Peyer's patch (tissue), 4 donors: ENCODE measurements at places on chromosomes 6 and 20.

GRCh38 chr6:43481591-43482236, 4.3 kb downstream of the TJAP1 start:
- DNase-seq: no peak

- DNase-seq: no peak
These were observed 144.0 kb downstream of the PDE7B start for GRCh38 chr6:135995545-135995898.

DNA sequence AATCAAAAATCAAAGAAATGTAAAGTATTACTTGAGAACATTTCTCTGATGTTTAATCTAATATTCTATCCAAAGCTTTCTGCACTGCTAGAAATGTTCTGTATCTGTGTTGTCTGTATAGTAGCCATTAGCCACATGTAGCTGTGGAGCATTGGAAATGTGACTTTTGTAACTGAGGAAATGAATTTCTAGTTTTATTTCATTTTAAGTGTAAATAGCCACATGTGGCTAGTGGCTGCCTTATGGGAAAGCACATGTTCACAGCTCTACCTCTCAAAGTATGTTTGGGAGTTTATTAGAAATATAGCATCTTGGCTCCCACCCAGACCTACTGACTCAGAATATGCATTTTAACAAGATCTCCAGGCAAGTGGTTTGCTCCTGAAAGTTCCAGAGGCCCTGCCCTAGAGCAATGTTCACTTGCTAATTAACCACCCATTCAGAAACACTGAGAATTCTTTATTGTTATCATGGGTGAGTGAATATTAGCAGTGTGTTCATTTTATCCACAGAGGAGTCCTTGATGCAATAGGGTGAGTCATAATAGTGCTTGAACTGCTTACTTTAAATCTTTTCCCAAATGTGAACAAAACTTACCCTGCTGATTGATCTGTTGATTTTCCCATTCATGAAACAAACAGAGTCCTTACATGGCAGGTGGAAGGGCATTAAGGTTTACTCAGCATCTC, 282.7 kb downstream of the PLCB1 start:
- no peak for DNase-seq

- DNase-seq: no peak
These were observed 187.3 kb downstream of the GPX5 start for GRCh38 chr6:28712982-28713381.

GRCh38 chr20:50053362-50054230, 59.4 kb downstream of the UBE2V1 start:
- no peak for DNase-seq

DNA sequence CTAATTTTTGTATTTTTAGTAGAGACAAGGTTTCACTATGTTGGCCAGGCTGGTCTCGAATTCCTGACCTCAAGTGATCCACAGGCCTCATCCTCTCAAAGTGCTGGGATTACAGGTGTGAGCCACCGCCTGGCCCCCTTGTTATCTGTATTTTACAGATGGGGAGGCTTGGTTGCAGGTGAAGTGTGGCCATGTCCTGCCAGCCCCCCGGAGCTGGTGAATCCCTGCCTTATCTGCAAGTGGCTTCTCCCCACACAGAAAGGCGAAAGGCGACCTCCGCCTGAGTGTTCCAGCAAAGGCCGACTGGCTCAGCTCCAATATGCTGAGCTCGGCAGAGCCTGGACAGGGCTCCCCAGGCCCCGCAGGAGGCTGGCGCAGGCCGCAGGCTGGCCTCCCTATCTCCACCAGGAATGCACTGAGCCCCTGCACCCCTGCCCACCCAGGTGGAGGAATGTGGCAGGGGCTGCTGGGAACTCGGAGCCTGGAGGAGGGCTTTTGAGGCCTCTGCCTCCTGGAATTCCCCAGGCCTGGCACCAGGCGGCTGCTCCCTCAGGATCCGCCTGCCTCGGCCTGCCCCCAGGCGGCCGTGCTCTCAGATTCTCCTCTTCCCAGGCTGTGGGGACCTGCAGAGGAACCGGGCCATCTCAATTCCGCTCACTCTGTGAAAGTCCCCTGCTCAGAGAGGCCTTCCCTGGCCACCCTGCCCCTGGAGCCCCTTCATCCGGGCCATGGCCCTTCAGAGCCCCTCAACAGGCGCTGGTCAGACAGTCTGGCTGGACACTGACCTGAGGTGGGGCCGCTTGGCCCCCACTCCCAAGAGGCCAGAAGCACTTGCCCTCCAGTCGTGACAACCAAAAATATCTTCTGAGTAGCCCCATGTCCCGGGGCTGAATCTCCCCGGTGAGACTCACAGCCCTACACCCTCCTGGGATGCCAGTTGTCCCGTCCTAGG, 9.3 kb upstream of the LAMA5 start:
- no peak for DNase-seq

DNA sequence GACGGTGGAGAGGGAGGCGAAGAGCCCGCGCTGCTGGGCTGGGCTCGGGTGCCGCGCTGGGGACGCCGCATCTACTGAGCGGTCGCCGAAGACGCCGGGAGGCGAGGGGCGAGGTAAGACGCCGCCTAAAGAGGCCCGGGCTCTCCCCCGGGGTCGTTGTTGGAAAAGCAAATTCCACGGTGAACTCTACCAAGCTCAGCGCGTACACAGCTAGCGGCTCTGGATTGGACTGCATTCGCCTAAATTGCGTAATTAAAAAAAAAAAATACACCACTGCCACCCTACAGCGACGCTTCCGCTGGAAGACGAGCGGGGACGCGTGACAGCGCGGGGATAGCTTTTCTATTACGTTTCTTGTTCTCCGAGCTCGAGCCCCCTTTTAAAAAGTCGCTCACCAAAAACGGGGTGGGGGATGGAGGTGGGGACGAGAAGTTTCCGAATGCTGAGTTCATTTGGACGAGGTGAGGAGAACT, 92.0 kb upstream of the PRDM1 start:
- DNase-seq: peak; percentile 48

GRCh38 chr20:53258741-53259140, 286.6 kb downstream of the TSHZ2 start:
- DNase-seq: no peak

GRCh38 chr6:47307362-47308197, 2.1 kb downstream of the TNFRSF21 start:
- DNase-seq: no peak

DNA sequence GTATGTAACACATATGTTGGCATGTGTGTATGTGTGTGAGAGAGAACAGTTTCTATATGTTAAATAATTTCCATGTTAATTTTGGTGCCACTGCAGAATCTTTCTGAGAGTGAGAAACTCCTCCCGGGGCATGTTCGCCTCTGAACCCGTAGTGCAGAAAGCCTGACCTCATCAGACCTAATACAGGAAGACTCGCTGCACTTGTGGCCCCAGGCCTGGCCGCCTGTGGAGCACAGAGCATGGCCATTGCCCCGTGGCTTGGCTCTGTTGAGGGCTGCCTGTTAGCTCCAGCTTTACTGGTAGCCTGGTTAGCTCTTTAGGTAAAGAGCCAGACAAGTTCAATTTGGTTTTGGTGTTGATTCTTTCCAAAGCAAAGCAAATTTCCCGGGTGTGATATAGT, 25.5 kb downstream of the FARS2 start:
- no peak for DNase-seq

DNA sequence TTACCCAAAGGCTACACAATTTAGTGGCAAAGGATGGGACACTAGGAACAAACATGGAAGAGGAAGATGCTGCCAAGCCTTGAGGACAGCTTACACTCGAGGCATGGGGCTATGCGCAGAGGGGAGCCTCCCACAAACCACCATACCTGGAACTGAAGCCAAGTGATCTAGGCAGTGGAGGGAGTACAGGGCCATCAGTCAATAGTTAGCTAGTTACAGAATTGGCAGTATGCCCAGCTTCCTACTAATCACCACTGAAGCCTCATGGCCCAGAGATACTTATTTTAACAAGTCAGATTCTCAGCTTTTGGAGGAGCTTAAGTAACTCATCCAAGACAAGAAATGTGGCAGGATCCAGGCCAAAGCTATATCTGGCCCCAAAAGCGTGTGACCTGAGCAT, 226.6 kb upstream of the MOCS1 start:
- no peak for DNase-seq

DNA sequence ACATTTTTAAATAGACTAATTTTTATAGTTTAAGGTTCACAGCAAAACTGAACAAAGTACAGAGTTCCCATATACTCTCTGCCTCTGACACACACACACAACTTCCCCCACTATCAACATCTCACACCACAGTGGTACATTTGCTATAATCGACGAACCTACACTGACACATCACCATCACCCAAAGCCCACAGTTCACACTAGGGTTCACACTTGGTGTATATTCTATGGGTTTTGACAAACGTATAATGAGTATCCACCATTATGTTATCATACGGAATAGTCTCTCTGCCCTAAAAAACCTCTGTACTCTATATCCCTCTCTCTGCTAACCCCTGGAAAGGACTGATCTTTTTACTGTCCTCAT, 15.6 kb downstream of the TMEM30A start:
- no peak for DNase-seq

- no peak for DNase-seq
These were observed 214.8 kb upstream of the GRIK2 start for GRCh38 chr6:101178748-101179147.
